ENCODE measurements at places on chromosomes 3 and 15.

DNA sequence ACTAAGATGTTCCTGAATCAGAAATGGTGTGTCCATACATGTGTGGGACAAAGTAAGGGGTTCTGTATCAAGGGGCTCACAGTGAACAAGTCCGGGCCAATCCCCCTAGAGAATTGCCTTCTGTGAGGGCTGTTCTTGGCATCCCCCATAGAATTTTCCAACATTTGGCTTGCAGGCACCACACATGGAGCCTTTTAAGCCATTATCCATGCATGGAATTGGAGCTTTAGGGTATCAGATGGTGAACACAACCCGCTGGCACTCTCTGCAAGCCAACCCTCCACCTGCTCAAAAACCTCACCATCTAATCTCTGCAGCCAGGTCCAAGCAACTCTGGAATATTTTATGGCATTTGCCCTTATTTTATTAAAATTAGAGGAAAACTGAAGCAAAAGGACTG, 278.7 kb downstream of the ERC2 start:
- DNase-seq = no peak

DNA sequence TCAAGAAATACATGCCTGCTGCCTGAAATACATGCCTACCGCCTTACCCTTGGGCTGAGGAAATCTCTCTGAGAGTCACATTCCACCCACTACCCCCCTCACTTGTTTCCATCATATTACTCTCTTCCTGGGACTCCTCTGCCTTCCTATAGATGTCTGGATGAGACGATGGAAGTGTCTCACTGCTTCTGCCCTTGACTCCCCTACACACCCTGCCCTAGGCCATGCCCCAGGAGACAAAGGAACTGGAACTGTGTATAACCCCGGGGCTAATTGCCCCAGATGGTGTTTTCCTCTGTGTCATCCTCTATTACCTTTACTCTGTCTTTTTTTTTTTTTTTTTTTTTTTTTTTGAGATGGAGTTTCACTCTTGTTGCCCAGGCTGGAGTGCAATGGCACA, 102.0 kb downstream of the GTPBP8 start:
- DNase-seq = no peak

DNA sequence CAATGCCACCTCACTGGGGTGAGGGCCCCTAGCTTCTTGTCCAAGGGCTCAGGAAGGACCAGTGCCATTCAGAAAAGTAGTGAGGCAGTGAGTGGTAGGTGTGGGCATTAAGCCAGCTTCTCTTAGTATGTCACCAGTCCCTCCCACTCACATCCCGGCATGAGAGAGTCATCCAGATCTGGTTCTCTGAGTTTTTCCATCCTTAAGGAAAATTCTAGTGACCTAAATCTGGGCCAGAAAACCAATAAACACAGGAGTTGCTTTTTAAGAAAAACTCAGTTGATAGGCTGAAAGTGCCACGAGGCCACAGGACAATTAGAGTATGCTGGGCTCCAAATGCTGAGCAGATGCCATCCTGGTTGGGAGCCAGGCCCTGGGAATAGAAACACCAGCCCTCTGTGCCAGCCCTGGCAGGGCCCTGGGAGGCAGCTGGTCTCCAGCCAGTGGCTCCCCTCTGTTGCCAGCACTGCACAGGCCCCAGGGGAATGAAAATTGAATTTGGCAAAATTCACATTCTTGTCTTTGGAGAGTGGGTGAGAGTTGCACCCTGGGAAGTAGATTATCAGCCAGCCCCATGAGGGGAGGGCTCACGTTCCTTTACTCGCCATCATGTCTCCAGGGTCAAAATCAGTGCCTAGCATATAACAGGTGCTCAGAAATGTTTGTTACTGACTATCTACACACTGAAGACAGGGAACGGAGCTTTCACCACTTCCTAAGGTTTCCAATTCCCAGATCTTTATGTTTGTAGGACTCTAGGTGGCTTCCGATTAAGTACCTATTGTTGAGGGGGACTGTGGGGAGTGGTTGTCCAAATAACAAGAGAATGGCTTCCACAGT, 52.8 kb downstream of the FAM43A start:
- no peak for DNase-seq

DNA sequence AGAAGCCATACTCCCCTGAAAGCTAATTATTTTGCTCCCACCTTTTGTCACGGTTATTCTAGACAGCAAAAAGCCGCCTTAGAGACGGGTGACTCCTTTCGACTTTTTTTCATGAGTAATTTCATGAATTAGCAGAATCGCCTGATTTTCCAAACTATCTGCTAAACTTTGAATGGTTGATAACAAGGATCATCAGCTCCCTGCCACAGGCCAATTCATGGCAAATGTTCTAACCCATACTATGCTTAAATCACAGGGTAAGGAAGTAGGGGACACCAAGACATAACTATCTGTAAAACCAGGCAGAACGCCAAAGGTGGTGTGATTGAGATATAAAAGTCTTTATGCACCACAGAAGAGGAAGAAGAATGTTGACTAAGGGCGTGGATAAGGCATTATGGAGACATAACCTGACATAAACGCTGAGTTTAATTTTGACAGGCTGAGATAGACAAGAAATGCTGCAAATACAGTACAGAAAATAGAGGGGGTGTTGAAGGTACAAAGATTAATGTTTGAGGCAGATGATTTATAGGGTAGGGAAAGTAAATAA, 891 bp upstream of the DMXL2 start:
- no peak for DNase-seq

GRCh38 chr15:47484059-47484458, 233.2 kb upstream of the SEMA6D start:
- DNase-seq = no peak

DNA sequence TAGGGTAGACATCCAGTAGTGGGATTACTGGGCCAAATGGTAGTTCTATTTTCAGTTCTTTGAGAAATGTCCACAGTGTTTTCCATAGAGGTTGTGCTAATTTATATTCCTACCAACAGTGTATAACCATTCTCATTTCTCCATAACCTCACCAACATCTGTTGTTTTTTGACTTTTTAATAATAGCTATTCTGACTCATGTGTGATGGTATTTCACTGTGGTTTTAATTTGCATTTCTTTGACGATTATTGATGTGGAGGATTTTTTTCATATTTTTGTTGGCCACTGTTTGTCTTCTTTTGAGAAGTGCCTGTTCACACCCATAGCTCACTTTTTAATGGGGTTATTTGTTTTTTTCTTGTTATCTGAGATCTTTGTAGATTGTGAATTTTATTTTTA, 125.2 kb downstream of the CFAP20DC start:
- DNase-seq = no peak

DNA sequence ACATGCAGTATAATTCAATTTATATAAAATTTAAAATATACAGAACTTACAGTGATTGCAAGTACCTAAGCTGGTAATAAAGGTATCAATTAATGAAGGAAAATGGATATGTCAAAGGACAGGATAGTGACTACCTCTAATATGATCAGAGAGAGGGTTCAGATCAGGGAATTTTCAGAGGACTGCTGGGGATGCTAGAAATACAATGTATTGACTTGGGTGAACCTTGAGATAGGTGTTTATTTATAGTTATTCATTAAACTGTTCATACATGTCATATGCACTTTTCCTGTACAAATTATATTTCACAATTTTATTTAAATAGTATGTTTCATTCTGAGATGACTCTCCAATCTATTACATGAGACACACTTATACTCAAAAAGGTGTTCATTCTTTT, 554.1 kb downstream of the FHIT start:
- no peak for DNase-seq

GRCh38 chr15:72173401-72173800, 24.2 kb downstream of the GRAMD2A start:
- no peak for DNase-seq

GRCh38 chr3:185815391-185816282, 9.2 kb downstream of the IGF2BP2 start:
- DNase-seq = no peak

DNA sequence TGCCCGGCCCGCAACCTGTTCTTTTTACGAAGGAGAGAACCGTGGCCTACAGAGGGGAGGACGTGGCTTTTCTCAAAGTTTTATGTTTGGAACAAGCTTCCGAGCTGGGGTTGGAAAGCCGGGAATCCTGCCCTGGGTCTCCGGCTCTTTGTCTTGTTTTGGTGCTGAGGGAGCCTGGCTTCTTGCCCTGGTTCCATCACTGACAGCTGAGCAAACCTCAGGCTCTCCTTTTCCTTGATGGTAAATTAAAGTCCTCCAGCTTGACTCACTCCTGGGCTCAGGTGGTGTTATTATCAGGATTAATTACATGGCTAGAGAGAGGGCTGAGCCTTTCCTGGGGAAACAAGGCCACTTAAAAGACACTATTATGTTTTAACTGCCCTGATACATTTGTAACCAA, 289.5 kb upstream of the RGMA start:
- DNase-seq = peak; percentile 92

GRCh38 chr3:128266453-128266852, 113.2 kb downstream of the EEFSEC start:
- no peak for DNase-seq

DNA sequence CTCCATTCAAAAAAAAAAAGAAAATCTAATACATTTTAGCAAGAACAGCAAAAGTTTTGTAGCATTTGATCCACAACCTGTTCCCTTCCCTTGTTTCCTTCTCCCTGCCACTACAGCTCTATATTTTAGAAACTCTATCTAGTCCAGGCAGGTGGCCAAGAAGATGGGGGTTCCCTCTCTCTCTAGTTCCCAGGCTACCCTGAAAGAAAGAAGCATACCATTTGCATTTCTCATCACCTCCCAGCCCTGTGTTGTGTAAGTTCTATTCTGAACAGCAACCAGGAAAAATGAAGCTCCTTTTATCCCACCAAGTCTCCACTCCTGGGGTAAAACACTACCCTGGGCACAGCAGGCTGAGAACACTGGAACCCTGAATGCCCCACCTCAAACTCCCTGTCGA, 100.0 kb downstream of the PCCB start:
- DNase-seq = no peak

- DNase-seq = no peak
These were observed 22.0 kb downstream of the SLC15A2 start for GRCh38 chr3:121916189-121916588.

Measured in NCI-H1417 treated with DMSO at 0.1 percent for 48 hours (cell line).